Right cardiac atrium (tissue), 5 donors: ENCODE measurements at places on chromosomes 2 and 18. TPM values are rescaled to one million over a fixed set of nuclear protein-coding genes. Genes with fewer than 3 reads are reported as not detected.

Gene EN1
- not detected for total RNA-seq

Gene C2orf92
- total RNA-seq = 3.9 TPM

Gene MYL12A
- total RNA-seq = 926 TPM

- DNase-seq = no peak
Observed at GRCh38 chr2:40558761-40559160, 106.9 kb upstream of the SLC8A1 start.

- DNase-seq = no peak
Observed at GRCh38 chr2:142174176-142174575, 43.4 kb upstream of the LRP1B start.

DNA sequence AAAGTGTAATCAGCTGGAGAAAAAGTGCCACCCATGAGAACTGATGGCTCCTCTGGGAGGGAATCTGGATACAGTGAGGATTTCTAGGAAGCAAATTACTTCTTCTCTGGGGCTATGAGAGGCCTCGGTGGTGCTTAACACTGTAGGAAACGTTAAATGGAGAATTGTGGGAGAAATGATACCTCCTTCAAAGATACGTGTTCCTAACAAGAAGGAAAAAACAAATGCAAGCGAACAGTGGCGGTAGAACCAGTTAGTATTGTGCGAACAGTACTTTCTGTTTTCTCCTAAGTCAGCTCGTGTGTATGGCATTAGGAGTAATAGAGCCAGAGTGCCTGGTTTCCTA is 587 bp upstream of the MTIF2 start:
- no peak for DNase-seq

DNA sequence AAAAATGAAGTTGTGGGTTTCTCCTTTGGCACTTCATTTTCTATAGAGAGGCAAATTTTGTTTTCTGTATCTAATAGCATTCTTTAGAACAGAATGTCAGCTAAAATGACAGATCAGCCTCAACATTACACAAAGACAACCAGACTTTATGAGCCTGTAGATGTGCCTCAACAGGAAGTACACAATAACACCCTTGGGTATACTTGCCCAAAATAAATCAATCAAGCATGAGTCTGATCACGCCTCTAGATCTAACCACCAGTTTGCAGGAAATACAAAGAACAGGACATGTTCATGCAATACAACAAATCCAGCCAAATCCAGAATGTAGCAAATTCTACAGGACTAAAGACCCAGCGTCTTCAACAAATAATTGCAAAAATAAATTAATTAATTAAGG is 11.2 kb upstream of the DAPL1 start:
- DNase-seq = no peak

- no peak for DNase-seq
Observed at GRCh38 chr18:57466745-57467409, 31.7 kb downstream of the ONECUT2 start.

DNA sequence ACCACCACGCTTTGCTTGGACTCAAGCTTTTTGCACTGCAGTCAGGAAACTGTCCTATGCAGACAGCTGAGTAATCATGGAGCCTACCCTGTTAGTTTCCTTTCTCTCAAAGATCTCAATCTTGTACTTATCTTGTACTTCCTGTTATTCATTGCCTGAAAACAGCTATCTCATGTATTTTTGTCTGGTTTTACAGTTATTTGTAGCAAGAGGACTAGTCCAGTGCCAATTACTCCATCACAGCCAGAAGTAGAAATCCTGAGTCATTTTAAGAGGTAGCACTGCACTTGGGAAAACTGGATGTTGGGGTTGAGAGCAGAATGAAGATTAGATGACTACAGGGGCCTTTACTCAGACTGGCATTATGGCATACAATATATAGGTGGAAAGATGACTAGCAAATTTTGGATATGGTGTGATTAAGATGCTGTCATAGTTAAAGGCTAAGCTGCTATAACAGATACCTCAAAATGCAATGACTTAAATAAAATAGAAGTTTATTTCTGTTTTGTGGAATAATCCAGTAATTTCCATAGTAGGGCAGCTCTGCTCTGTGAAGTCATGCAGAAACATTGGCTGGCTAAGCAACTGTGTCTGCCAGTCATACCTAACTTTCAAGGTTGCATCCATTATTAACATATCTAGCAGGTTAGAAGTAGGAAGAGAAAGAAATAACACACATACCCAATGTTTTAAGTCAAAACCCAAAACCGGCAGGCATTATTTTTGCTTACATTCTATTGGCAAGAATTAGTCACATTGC is 21.1 kb upstream of the CHMP3 start:
- DNase-seq = no peak

DNA sequence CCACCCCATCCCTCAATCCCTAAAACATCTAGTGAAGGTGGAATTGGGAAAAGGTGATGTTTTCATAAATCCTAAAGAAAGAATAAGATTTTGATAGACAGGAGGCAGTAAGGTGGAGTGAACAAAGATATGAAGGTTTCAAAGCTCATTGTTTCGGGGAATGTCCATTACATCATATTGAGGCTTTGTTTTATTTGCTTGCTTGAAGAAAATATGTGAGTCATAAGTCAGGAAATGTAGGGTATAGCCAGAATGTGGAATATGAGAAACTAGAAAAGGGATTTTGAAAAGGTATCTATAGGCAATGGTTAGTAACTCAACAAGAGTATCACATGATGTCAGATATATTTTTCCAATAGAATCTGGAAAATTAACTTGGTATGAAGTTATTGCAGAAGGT is 1178.5 kb upstream of the ACVR2A start:
- DNase-seq = no peak

DNA sequence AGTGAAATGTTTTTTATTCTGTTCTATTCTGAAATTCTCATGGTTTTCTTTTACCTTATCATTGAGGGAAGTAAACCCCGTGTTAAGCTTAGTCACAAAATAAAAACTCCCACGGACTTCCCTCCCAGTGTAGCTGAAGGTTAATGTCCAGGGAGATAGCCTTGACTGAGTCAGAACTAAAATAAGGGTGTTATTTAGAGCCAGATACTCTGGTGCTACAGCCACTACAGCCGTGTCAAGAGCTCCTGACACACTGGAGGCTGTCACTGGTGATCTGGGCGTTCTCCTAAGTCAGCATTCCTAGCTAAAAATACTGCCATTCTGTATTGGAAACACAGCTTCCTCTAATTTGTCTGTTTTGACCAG is 82.0 kb upstream of the RANBP2 start:
- peak; percentile 72 for DNase-seq
